Stimulated activated CD4-positive, alpha-beta T cell treated with anti-CD3 and anti-CD28 coated beads, Interleukin-4, amount 100 ng/mL, for 24 hours (primary cell): ENCODE measurements at places on chromosomes 7 and 10.

- no peak for DNase-seq
These were observed 352.7 kb downstream of the FRMD4A start for GRCh38 chr10:13977861-13978532.

DNA sequence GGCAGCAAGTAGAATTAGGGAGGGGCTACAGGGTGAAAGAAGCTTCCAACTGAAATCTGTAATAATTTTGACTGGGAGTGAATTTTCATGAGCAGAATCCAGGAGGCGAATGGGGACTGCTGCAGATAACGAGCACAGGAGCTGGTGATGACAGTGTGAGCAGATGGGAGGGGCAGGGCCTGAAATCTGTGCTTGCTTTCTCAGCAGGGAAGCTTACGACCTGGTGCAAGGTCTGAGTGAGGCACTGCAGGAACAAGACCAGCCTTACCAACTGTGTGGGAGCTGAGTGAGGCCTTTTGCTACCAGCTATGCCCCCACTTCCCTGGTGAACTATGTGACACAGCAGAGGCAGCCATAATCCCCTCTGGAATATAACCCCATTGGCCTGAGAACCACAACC lies 109.8 kb downstream of the HPSE2 start:
- DNase-seq: no peak

- peak; percentile 73 for DNase-seq
These were observed 89.1 kb upstream of the SP4 start for GRCh38 chr7:21338728-21339164.

GRCh38 chr7:69301253-69301652 lies 297.0 kb upstream of the AUTS2 start:
- no peak for DNase-seq

GRCh38 chr10:112948196-112948595 lies 1.9 kb upstream of the TCF7L2 start:
- no peak for DNase-seq

GRCh38 chr10:104406715-104407650 lies 53.4 kb downstream of the CFAP58 start:
- DNase-seq: no peak

DNA sequence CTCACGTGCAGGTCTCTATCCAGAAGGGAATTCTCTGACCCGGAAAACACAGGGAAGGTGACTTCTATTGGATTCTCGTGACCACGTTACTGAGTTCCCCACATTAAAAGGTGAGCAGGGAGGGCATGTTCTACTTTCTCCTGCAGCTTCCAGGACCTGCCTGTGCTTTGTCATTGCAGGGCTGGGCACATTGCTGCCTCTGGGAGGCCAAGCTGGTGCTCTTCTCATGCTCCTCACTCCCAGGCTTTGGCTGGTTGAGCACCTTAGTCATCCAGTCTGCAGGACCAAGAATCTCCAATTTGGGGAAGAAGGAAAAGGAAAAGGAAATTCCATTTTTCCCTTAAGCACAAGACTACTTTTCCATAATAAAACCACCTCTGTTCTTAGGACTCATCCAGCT lies 86.5 kb upstream of the TMEM72 start:
- no peak for DNase-seq

DNA sequence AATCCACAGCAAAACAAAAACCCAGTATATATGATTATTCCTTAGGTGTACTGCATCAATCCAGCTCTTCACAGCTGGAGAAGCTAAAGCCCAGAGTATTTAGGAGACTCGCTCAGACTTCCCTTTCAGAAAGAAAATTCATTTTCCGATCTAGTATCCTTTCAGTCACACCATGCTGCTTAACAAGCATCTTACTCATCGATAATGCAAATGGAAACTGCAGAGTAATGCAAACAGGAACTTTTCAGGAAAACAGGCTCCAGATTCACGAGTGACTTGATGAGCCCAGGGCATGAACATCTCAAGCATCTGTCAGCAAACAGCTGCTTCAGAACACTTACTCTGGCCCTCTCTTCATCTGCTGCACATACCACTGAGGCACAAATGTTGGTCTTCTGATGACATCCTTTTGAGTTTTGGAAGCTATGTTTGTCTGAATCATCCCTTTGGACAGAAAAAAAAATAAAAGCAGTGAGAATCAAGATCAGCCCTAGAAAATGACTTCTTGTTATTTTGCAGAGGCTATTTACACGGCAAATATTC lies 24.9 kb upstream of the ZC3HAV1L start:
- no peak for DNase-seq

DNA sequence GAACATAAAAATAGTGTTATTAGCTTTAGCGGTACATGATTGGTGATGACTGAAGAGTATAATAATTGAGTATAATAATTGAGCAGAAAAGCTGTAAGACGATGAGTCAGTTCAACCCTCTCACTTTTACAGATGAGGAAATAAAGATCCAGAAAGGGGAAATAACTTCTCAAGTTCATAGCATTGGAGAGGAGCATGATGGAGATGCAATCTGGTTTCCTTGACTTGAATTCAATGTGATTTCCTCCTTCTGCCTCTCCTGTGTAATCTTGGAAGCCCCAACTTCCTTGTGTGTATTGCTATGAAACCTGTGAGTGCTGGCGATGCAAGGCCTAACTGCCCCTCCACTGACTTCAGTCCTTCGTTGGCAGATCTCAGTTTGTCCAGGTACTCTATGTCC lies 265.1 kb downstream of the LRMDA start:
- no peak for DNase-seq

- no peak for DNase-seq
These were observed 12.3 kb downstream of the CISD1 start for GRCh38 chr10:58281092-58281752.

DNA sequence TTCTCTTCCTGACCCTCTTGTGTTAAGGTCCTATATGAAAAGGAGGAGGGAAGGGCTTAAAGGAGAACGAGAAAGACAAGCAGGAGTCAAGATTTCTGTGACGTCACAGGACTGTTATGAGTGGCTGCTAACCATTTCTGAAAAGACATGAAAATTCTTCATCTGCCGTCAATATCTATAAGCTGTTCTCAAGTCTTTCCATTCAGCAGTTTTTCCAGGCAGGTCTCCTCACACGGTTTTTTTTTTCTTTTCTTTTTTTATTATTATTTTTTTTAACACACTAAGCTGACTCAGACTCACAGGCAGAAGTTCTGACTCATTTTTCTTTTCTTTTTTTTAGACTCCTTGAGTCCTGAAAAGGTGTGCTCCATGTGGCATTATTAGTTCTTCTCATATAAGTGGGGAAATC lies 72.0 kb downstream of the DGKI start:
- no peak for DNase-seq

DNA sequence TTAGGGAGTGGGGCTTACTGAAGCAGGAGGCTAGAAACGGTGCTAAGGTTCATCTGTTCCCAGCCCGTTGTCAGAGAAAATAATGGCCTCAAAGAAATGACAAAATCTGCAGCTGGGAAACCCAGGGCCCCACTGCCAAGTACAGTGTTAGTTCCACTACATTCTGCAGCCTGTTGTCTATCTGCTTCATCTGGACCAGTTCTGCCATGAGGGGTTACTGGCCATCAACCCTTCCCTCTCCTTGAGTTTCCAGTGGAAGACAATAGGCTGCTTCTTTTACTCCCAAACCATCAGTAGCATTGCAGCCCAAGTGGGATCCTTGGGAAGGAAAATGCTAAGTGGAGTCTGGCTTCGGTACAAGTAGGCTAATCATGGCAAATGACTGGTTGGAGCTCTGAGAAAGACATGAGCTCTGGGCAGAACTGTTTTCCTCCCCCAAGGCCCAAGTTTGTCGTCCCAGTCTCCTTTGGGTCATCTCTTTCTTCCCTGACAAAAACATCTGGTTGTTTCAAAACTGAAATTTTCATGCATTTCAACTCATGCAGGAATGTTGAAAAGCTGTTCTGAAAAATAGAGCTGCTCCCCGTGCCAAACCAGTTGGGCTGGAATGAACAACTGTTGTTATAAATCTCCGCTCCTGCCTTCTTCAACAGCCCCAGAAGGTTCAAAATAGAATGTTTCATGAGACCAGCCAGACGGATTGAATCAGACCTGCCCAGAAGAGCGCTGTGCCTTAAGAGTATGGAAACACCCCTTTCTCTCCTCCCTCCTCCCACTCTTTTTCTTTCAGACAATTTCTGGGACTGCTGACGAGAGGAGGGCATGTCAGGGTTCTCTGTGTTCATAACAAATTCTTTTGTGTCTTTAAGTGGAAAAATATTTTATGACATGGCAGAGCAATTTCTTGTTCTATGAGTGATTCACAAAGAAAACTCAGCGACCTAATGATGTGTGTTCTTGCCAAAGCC lies 116.6 kb downstream of the RAB18 start:
- no peak for DNase-seq

- DNase-seq: no peak
These were observed 100.5 kb upstream of the SEC61G start for GRCh38 chr7:54859545-54859944.

DNA sequence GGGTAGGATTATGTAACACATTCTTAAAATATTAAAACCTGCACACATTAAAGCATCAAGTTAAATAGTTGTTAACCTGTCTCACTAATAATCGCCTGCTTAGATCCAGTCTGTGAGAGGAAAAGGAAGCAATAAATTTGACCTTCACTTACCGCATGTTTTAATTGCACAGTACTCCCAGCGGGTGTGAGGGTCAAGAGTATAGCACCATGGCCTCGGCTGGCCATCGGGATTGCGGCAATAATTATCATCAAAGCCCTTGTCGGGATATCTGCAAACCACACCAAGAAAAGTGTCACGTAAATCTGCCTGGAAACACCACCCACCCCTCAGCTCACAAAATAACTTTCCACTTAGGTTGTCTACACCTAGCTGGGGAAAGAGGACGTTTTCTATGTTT lies 26.6 kb downstream of the HGF start:
- DNase-seq: no peak

GRCh38 chr7:87116315-87116714 lies 35.9 kb upstream of the DMTF1 start:
- no peak for DNase-seq

GRCh38 chr7:19051767-19052375 lies 65.6 kb downstream of the TWIST1 start:
- peak; percentile 28 for DNase-seq

GRCh38 chr7:98210513-98211220 lies 572 bp upstream of the BHLHA15 start:
- no peak for DNase-seq

DNA sequence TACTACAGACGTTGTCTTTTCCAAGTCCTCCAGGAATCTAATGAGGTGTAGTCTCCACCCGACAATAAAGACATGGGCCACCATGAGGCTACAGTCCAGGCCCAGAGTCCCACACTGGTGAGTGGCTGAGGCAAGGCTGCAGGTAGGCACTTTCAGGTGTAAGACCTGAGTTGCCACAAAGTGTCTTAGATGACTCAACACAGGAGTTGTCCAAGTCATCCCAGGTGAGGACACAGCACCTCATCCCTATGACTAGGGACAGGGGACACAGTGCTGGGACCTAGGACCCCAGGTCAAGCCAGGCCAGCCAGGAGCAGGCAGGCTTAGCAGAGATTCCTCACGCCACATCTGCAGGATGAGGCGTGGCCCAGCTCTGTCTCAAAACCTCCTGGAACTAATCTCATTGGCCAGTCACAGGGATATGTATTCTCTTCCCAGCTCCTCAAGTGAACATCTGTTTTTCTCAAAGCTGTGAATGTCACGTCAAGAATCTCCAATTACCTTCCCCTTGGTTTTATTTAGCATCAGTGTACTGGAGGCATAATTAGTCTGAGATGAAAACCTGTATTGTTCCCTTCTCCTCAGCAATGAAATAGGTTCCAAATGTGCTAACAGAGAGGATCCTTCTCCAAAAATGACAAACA lies 254.6 kb downstream of the GRID1 start:
- DNase-seq: no peak

DNA sequence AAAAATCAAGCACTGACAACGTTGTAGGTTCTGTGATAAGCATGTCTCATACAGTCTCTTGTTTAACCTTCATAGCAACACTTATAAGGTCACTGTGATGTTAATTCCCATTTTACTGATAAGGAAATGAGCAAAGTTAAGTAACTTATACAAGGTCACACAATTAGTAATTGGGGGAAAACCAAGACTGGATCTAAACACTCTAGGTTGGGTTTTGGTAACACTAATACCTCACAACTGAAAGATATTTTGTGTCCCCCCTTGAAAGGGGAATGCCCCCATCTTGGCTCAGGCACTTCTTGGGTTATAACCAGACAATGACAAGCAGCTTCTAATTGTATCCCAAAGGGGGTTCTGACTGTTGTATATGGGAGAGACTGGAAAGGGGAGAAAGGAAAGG lies 36.0 kb upstream of the ABCB4 start:
- no peak for DNase-seq

DNA sequence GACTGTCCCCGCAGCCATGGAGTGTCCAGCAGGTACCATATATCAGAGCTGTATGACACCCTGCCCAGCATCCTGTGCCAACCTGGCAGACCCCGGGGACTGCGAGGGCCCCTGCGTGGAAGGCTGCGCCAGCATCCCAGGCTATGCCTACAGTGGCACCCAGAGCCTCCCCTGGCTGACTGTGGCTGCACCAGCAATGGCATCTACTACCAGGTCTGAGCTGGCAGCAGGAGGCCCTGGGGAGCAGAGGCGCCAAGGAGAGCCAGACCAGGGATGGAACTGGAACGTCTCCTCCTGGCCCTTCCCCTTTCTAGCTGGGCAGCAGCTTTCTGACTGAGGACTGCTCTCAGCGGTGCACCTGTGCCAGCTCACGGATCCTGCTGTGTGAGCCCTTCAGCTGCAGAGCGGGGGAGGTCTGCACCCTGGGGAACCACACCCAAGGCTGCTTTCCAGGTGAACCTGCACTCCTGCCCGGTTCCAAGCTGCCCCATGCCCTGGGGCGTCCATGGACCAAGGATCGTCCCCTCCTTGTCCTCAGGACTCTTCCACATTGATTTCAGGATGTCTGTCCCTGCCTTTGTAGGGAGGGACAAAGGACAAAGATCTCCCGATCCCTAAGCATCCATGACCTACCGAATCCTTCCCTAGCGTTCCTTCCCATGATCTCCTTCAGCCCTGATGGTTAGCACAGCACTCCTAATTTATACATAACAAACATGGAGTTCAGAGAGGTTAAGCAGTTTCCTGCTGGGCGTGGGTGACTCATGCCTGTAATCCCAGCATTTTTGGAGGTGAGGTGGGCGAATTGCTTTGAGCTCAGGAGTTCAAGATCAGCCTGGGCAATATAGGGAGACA lies 33.3 kb downstream of the EPHB4 start:
- no peak for DNase-seq

GRCh38 chr10:51910189-51910588 lies 210.8 kb upstream of the CSTF2T start:
- DNase-seq: no peak

- DNase-seq: peak; percentile 82
These were observed 21.6 kb downstream of the TMEM72 start for GRCh38 chr10:44932517-44933450.

DNA sequence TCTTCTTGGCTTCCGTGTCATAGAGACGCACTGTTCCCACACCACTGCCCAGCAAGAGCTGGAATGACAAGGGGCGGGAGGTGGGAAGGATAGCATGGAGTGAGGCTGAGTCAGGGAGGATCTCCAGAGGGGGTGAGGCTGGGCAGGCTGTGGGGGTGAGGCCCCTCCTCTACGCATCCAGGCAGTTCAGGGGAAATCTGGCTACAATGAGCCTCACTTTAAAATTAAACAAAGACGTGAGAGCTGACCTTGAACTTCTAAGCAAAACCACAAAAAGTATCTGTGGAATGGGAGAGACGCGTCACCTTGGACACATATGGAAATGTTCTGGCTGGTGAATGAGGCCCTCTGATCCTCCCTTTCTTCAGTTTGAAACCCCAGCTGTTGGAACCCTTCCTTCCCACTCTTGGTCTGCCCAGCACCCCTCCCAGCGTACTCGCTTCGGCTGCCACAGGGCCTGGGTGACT lies 17.7 kb downstream of the WDR91 start:
- DNase-seq: no peak

- no peak for DNase-seq
These were observed 45.8 kb upstream of the CARD11 start for GRCh38 chr7:3089493-3089892.
